ENCODE measurements at places on chromosomes 16 and 17. TPM values are rescaled to one million over a fixed set of nuclear protein-coding genes. Genes with fewer than 3 reads are reported as not detected.

The OR1E2 gene
- total RNA-seq, result not detected

The GRAPL gene
- total RNA-seq, result 3.1 TPM

The LGALS9C gene
- total RNA-seq, result 0.20 TPM

- DNase-seq, result no peak
Measured at GRCh38 chr17:56765449-56765848, 68.3 kb downstream of the C17orf67 start.

DNA sequence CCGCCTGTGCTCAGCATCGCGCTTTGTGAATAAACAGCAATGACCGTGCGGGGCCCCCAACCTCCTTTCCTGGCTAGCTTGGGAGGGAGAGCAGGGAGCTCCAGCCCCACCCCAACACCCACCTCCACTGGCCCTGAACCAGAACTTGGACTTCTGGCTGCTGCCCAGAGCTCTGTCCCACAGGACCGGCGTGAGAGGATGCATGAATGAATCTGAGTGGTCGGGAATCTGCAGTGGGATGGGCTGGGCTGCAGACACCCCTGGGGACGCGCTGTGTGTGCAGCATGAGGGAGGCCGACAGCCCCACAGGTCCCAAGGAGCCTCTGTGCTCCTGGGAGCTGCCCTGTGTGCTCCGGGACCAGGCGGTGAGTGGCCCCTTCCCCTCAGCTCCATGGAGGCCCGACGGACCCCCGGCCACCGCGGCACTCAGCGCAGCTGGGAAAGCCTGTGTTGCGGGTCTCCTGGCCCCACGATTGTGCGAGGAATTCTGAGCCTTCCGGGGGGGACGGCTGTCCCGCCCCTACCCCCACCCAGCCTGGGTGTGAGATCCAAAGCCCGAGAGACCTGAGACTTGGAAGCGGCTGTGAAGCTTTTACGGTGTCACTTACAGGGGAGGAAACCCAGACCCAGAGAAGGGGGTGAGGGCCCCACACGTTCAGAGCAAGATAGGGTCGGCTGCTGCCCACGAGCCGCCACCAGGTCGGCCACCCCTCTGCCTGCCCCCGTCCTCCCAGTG, 5.4 kb downstream of the PIEZO1 start:
- no peak for DNase-seq
